ENCODE measurements at places on chromosomes 6 and 20. TPM values are rescaled to one million over a fixed set of nuclear protein-coding genes. Genes with fewer than 3 reads are reported as not detected.

The PDE10A gene
- 2.7 TPM for total RNA-seq

The DOP1A gene
- total RNA-seq, result 26.3 TPM

The PTPRK gene
- 62.7 TPM for total RNA-seq

The ARHGAP18 gene
- 57.9 TPM for total RNA-seq

DNA sequence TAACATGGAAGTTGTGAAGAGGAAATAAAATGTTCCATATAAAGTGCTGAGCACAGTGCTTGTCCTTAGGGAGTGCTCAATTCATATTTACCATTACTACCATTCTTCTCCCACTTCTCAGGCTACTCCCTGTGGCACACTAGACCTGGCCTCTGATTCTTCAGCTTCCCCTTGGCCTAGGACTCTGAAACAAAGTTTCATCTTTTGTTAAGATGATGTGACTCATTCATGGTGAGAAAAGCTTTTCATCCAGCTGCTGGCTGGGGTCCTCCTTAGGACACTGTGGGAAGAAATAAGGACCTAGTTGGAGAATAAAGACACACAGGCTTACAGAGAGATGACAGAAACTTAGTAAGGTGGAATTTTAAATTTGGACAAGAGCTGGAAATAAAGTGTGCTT is 314.8 kb downstream of the CDC5L start:
- DNase-seq, result no peak

GRCh38 chr20:19849341-19850197 is 91.5 kb downstream of the RIN2 start:
- no peak for DNase-seq

GRCh38 chr20:2217857-2218539 is 77.8 kb upstream of the TGM3 start:
- DNase-seq, result no peak

DNA sequence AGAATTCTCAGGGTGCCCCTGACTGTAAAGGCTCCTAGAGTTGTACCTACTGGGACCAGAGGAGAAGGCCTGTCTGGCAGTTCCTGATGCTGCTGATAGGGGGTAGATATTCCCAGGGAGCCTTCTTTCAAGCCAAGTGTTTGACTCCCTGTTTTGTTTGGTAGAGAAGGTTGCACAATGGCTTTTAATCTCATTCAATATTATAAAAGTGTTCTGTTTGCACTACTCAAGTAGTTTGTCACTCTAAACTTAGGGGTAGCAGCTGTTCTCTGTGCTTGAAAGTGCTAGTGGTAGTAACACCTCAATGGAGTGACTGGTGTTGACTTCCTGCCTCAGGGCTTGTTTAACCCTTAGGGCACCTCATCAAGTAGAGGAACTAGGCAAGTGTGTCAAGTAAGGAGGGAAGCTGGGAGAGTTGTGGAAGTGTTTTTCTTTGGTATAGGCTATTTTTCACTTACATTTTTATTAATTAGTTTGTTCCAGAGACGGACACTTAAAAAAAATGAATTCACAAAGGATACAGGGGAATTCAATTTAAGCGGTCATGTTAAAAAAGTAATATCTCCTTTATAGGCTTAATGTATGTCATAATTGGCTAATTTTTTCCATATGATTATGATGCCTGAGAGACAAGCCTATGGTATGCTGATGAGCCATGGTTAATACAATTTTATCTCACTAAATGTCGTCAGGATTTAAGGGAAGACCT is 38.1 kb downstream of the BICRAL start:
- DNase-seq, result no peak

Measured in lower lobe of right lung (tissue), 2 donors.